M059J (cell line): ENCODE measurements at places on chromosomes 7 and 10. TPM values are rescaled to one million over a fixed set of nuclear protein-coding genes. Genes with fewer than 3 reads are reported as not detected.

Gene FRMD4A
- total RNA-seq = 4.0 and 10.8 TPM in 2 replicates

- no peak for DNase-seq
These were observed 28.7 kb downstream of the RBM48 start for GRCh38 chr7:92557249-92557648.

GRCh38 chr10:7856678-7857077 is 38.4 kb downstream of the TAF3 start:
- DNase-seq = no peak

DNA sequence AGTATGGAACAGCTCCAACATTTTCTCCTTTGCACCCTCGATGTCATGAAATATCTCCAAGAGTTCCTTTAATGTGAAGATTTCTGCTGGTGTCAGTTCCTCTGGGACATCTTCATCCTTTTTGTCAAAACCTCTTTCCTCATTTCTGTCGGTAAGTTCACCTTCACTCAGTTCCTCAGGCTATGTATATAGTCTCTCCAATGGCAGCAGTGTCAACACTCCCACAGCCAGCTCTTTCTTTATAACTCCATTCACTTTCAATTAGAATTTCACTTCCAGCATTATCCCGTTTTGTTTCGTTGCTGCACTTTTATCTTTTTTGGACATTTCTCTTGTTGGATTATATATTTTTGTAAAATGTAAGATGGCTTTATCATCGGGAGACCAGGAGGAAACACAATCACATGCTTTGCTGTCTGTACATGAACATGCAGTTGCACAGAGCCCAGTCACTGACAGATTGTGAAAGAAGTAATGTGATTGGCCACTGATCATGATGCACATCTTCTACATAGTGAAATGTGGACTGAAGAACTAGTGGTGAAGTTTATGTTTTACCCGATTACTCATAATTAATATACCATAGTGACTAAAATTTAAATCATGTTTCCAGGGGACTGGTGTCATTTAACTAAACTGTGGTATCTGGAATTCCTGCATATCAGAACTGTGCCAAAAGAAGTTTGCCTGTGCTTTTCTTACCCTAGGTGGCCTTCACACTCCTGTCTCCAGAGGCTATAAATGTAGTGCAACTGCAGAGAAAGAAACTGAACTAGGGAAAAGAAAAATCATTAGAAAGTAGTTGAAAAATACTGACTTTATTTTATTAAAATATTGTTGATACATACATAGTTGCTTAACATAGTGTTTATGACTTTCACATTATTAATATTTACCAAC is 289.6 kb downstream of the PPP1R3A start:
- DNase-seq = peak; percentile 40

Gene GSTO1
- 179 and 214 TPM in 2 replicates for total RNA-seq

- DNase-seq = no peak
These were observed 70.9 kb upstream of the SAMD8 start for GRCh38 chr10:75040576-75040975.

Gene TMEM176A
- 0.34 TPM in 1 of 2 replicates, not detected in the other for total RNA-seq

Gene NPC1L1
- not detected in 2 replicates for total RNA-seq

- DNase-seq = no peak
These were observed 159.4 kb downstream of the GRID1 start for GRCh38 chr10:86207226-86207625.

DNA sequence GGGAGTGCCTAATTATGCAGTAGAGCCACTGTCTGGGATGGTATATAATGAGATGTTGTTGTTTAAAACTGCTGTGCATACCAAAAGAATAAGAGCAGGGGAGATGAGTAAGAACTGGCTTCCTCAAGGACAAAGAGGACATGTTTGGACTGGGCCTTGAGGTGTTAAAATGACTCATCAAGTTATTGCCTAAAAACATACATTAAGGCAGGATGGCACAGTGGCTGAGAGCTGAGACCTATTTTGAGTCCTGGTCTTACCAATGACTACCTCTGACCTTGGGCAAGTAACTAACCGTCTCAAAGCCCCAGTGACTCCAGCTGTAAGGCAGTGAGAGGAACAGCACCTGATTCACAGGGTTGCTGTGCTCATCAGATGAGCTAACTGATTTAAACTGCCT is 71.1 kb downstream of the CFAP58 start:
- peak; percentile 19 for DNase-seq
